ENCODE measurements at places on chromosomes 3 and 15. TPM values are rescaled to one million over a fixed set of nuclear protein-coding genes. Genes with fewer than 3 reads are reported as not detected.

The ZBBX gene
- total RNA-seq: 1.4 TPM

The ITGB5 gene
- 292 TPM for total RNA-seq

The ATP2B2 gene
- 0.62 TPM for total RNA-seq

The RASL12 gene
- total RNA-seq: 6.5 TPM

The NOX5 gene
- total RNA-seq: not detected

The ABHD5 gene
- 11.3 TPM for total RNA-seq

The UNC13C gene
- 0.07 TPM for total RNA-seq

The C3orf52 gene
- total RNA-seq: 10.3 TPM

The POLQ gene
- total RNA-seq: 16.8 TPM

The SCG5 gene
- total RNA-seq: 14.2 TPM

The MCTP2 gene
- total RNA-seq: 7.4 TPM

DNA sequence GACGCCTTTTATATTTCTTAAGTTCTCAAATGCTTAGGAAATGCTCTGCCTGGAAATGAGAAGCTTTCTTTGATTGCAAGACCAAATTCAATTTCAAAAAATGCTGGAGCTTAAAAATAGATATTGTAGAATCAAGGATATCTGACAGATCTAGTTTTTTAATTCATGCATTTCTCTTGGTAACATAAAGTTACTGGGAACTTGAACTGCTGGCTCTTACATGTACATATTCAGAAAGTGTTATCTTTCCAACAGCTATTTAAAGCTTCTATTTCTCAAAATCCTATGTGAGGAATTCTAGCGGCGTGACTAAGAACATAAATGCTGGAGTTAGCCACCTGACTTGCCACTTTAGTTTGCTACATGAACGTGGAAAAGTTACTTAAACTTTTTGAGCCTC is 109.3 kb downstream of the C3orf38 start:
- H3K4me1 ChIP-seq: no peaks in the 10 kb centered on the region
- no peak overlapping the region for H3K4me3 ChIP-seq
- no peaks in the 10 kb centered on the region for H3K27me3 ChIP-seq
- no peak overlapping the region for H3K27ac ChIP-seq
- DNase-seq: no peak

- H3K27me3 ChIP-seq: no peaks in the 10 kb centered on the region
- no peak overlapping the region for H3K4me3 ChIP-seq
- H3K36me3 ChIP-seq: no peaks in the 10 kb centered on the region
- H3K27ac ChIP-seq: no peak overlapping the region
Observed at GRCh38 chr15:92151741-92152140, 241.9 kb upstream of the ST8SIA2 start.

DNA sequence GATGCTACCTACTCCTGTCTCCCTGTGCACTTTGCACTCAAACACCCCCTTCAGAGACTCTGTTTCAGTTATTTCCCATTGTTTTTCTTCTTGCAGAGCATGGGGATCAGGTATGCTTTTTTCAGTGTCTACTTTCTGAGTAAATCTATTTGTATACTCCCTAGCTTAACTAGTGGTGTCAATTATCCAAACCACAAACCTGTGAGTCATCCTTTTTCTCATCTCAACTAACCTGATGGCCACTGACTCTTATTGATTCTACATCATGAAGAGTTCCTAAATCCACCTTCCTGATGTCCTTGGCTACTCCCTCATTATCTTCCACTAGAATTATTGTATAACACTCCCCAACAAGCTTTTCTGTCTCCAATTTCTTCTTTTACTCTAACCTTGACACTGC is 68.0 kb downstream of the DIPK2A start:
- no peaks in the 10 kb centered on the region for H3K4me1 ChIP-seq
- no peak for DNase-seq
- no peaks in the 10 kb centered on the region for H3K27me3 ChIP-seq

- no peak overlapping the region for H3K27ac ChIP-seq
- H3K36me3 ChIP-seq: no peaks in the 10 kb centered on the region
- H3K4me3 ChIP-seq: no peak overlapping the region
- no peaks in the 10 kb centered on the region for H3K27me3 ChIP-seq
Observed at GRCh38 chr3:127710155-127710941, 37.6 kb downstream of the ABTB1 start.

DNA sequence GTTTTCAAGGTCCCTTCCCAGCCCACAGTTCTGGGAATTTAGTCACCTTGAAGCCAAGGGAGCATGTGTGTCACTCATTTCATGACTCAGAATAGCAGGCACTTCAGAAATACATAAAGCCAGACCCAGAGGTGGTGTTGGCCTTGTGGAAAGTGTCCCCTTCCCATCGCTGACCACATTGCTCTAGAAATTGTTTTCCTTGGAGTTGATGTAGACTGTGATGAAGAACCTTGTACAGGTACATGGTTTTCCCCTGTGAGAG is 158.8 kb downstream of the SLCO3A1 start:
- no peaks in the 10 kb centered on the region for H3K27me3 ChIP-seq
- H3K27ac ChIP-seq: no peak overlapping the region
- H3K4me3 ChIP-seq: no peak overlapping the region
- no peak for DNase-seq

GRCh38 chr15:61634837-61635236 is 405.7 kb upstream of the RORA start:
- peaks cover 9% of the 10 kb centered on the region for H3K27me3 ChIP-seq
- H3K36me3 ChIP-seq: no peaks in the 10 kb centered on the region
- peaks cover 18% of the 10 kb centered on the region for H3K4me1 ChIP-seq
- H3K4me3 ChIP-seq: no peak overlapping the region
- H3K27ac ChIP-seq: no peak overlapping the region

- no peak for DNase-seq
- no peak overlapping the region for H3K4me3 ChIP-seq
- peaks cover 7% of the 10 kb centered on the region for H3K4me1 ChIP-seq
Observed at GRCh38 chr15:35151782-35152181, 66.7 kb upstream of the NANOGP8 start.

GRCh38 chr15:97731859-97732258 is 228.6 kb upstream of the ARRDC4 start:
- DNase-seq: no peak
- no peaks in the 10 kb centered on the region for H3K36me3 ChIP-seq
- no peak overlapping the region for H3K4me3 ChIP-seq
- no peaks in the 10 kb centered on the region for H3K27me3 ChIP-seq
- H3K4me1 ChIP-seq: no peaks in the 10 kb centered on the region
- no peak overlapping the region for H3K27ac ChIP-seq

DNA sequence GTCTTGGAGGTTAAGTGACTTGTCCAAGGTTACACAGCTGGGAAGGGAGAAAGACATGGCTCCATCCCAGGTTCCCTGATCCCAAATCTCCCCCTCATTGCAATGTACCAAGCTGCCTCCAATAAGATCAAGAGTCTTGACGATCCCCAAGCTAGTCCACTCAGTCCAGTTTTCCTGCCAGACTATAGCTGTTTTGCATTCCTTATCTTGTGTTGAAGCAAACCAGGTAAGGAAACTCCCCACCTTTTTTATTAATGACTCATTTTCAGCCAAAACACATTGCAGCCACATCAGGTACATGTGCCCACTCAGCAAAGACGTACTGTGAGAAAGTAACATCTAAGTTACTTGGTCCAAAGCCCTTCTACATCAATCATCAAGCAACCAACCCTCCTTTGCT is 41.9 kb downstream of the LIPC start:
- H3K27me3 ChIP-seq: no peaks in the 10 kb centered on the region
- no peak for DNase-seq
- H3K36me3 ChIP-seq: no peaks in the 10 kb centered on the region

DNA sequence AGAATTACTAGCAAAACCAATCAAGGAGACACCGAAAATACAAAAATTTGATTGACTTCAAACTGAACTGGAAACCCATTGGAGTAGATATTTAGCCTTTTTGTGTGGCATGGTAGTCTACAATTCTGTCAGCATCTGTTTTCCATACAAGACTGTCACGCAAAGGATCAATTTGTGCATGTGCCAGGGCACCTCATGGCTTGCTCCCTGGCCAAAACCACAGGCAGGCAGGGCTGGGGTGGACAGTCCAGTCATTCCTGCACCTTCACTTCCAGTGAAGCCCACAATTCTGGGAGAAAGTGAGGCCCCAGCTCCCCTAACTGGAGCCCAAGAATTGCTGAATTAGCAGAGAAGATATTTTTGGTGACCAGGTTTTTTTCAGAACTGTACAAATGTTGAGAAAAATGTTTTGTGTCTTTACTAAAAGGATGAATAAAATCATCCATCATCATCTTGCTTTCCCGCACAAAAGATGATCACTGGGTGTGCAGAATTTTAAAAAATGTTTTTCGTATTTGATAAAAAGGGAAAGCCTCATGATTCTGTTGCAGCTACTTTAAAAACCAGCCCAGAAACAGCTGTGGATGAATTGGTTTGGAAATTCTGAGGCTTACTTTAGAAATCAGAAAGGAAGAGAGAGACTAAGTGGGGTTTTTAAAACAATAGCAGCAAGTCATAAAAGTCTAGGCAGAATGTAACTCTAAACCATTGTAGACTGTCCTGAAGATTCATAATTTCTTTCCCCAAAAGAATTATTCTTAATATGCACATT is 86.4 kb downstream of the PCCB start:
- peaks cover 20% of the 10 kb centered on the region for H3K36me3 ChIP-seq
- no peak overlapping the region for H3K4me3 ChIP-seq

DNA sequence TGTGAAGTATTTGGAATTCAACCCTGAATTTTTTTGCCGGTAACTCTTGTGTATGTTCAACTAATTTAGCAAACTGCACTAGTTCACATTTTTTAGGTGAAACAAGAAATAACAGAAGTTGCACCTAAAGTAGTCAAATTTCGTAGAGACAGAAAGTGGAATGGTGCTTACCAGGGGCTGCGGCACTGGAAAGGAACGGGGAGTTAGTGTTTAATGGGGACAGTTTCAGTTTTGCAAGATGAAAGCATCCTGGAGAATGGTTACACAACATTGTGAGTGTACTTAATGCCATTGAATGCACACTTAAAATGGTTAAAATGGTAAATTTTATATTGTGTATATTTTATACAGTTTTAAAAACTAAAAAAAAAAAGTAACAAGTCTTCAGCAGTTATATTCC is 27.4 kb downstream of the PPARG start:
- H3K4me1 ChIP-seq: no peaks in the 10 kb centered on the region
- no peaks in the 10 kb centered on the region for H3K36me3 ChIP-seq
- no peak for DNase-seq

DNA sequence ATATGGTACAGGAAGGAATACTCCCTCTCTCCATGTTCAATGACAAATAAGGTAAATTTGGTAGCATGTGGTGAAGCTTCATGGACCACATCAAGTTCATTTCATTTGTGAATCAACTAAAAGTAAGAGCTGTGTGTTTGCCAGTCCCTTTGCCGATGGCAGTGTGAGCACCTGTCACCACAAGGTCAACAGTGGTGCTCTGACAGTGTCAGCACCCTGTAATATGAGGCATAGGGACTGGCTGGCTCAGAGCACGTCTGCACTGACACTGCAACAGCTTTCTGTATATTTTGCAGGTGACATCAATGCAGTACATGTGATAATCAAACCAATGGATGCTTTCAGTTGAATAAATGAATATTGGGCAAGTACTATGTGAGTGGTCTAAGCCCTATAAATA is 852.4 kb downstream of the TUSC7 start:
- no peak overlapping the region for H3K4me3 ChIP-seq
- no peak for DNase-seq
- no peak overlapping the region for H3K27ac ChIP-seq

DNA sequence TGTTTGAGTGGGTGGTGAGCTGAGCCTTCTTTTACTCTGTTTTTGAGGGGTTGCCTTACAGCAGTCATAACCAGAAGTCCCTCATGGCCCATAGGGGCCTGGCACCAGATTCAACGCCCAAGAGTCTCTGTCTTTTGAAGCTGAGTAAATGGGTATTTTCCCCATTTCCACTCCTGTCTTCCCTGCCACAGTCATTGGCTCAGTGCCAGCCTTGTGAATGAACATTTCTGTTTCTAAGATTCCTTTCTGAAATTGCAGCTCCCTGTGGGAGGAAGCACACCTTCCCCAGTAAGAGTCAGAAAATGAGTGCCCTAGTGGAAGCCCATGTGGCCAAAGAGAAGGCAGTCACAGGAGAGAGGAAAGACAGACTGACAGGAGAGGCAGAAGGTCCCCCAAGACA is 43.7 kb upstream of the POLR2M start:
- no peak overlapping the region for H3K4me3 ChIP-seq
- DNase-seq: no peak
- H3K27me3 ChIP-seq: no peaks in the 10 kb centered on the region
- no peaks in the 10 kb centered on the region for H3K4me1 ChIP-seq
- no peaks in the 10 kb centered on the region for H3K36me3 ChIP-seq
